ENCODE measurements at places on chromosomes 5 and 9.

- DNase-seq = no peak
These were observed 199.4 kb downstream of the GAPVD1 start for GRCh38 chr9:125460883-125461635.

DNA sequence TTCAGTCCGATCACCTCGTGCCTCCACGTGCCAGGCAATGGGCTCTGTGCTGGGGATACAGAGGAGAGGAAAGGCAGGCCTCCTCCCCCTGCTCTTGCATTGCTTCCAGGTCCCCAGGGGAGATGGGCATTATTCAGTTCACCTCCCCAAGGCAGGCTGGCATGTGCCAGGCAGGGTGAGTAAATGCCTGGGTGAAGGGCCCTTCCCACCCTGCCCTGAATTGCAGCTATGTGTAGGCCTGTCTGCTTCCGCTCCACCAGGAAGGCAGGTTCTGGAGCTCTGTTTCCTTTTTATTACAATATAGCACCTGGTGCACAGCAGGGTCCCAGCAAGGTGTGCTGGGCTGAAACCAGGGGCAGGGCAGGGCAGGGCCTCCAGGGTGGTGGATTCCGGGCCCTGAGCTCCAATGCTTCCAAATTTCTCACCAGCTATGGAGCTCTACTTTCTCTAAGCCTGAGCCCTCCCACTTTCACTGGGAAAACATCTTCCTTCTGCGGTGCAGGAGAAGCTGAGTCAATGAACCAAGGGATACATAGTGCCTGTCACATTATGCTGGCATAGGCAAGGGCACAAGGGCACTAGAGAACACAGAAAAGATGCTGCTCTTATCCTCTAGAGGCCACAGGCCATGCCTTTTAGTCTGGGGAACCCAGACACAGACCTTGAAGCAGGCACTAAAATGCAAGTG lies 42.0 kb downstream of the SHB start:
- DNase-seq = no peak

DNA sequence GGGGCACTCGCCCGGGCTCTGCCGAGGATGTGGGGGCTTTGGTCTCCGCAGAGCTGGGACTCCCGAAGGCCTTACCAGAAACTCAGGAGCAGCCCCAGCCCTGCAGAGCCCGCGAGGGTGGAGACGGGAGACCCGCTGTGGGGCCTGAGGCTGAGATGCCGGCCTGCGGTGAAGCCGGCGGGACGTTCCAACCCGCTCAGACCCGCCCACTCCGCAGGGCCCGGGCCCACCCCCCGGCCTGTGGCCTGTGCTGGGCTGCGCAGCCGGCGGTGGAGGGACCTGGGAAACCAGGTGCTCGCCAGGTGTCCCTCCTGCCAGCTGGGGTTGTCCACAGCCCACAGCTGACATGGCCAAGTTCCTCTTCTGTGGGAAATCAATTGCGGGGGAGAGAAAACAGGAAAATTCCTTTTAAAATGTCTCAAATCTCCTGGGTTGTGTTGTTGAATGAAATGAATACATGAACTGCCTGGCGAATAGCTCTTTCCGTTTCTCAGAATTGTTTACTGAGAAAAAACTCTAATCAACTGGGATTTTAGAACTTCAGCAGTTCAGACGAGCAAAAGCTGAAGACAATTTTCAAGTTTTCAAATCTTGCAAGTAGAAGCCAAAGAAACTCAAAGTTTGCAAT lies 49.0 kb upstream of the IRX4 start:
- no peak for DNase-seq

GRCh38 chr9:33404788-33405362 lies 2.5 kb upstream of the AQP7 start:
- no peak for DNase-seq

DNA sequence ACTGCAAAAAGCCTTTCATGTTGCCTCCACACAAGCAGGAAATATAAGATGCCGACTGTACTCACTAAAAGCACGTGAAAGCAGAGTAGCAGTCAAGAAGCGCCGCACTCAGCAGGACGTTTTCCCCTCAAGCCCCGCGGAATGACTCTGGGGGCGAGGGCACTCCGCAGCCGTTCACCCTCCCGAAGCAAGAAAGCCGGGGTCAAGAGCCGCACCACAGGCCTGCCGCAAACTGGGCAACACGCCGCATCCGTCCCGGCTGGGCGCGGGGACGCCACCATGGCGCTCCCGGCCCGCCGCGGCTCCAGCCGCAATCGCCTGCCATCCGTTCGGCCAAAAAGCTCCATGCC lies 364 bp downstream of the RPS6 start:
- peak; percentile 17 for DNase-seq

DNA sequence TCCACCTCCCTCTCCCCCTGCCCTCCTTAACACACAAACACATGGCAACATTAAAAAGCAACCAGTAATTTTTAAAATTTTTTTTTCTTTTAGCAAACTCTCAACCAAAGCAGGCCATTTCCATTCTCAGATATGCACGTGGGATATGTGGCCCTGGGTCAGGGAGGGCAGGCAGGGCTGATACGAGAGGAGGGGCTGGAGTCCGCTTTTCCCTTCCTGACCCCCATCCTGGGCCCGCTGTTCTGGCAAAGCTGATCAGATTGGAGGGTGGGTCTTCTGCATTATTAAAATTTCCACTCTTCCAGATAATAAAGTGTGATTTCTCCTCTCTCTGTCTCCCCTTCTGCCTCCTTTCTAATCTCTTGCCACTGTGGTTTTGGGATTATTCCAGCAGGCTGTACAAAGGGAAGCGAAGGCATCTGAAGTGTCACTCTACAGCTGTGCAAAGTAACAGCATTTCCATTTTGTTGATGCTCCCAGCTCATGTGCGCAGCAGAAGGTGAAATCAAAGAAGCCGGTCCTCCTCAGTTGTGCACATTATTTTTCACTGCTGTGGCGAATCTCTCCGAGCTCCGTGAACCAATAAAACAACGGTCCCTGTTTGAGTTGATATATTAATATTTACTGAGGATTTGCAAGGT lies 12.0 kb downstream of the IRX1 start:
- no peak for DNase-seq

DNA sequence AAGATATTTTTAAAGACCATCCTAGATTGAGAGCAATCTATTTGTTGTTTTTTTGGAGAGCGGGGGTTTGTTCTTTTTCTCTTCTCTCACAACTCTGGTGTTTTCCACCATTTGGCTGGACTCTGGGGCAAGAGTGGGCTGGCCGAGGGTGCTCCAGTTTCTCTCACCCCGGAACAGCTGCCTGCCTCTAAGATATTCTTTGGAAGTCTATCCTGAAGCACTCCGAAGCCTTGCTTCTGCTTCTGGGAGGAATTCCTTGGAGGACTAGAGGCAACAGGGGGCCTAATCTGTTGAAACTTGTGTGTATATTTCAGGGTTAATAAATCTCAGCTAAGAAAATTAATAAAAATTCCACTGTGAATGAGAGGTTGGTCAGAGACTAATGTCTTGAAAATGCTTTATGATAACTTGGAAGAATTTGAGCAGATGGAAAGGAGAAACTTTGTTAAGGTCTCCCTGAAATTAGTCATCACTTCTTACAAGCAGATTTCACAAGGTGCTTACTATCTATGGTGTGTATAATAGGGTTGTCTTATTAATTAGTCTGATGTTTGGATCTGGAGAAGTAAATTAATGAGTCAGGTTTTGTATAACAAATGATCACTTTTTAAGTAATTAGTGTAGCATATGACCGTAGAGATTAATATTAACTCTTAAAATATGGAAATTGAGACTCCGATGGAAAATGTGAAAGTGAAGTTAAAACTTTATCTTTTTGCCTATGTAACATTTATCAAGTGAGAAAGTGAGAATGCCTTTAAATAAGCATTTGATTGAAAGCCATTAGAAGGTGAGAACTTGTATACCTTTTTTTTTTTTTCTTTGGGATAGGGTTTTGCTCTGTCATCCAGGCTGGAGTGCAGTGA lies 4.0 kb downstream of the MAN2A1 start:
- no peak for DNase-seq

Measured in germinal center (tissue), 1 donor.